Inflammatory macrophage treated with lipopolysaccharide for 4 hours (primary cell): ENCODE measurements at places on chromosomes 6 and 20.

DNA sequence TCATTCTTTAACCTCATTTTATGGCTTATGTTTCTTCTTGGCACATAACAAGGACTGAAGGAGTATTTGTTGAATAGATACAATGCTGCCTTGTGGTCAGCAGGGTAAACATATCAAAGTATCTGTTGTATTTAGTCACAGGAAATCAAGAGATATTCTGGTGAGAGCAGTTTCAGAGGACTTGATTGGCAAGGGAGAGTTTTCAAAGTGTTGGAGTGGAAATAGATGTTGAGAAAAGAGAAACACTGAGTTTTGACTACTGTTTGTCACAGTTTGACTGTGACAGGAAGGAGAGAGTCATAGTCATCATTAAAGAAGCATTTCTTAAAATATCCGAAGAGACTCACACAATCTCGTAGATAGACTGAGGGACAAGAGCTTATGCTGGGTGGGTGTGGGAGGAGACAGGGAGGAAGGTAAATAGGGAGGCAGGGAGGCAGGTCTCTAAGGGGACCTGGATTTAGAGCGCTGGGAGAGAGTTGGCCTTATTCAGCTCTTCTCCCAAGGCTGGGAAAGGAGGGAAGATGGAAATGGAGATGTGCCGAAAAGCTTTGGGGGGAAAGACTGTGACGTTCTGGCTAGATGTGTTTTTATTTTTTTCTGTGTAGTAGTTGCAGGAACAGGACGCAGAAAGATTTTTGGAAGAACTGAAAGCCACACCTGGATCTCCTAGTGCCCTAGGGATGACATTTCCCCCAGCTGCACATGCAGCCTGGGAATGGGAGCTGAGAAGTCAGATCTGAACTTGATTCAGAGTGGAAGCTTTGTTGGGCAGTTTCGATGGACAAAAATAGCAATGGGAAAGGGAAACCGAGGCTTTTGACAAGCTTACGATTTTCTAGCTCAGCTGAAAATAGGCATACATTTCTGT is 65.0 kb upstream of the IFNGR1 start:
- peak; percentile 22 for DNase-seq

- peak; percentile 85 for DNase-seq
Observed at GRCh38 chr20:45344168-45344860, 3.9 kb downstream of the SDC4 start.

DNA sequence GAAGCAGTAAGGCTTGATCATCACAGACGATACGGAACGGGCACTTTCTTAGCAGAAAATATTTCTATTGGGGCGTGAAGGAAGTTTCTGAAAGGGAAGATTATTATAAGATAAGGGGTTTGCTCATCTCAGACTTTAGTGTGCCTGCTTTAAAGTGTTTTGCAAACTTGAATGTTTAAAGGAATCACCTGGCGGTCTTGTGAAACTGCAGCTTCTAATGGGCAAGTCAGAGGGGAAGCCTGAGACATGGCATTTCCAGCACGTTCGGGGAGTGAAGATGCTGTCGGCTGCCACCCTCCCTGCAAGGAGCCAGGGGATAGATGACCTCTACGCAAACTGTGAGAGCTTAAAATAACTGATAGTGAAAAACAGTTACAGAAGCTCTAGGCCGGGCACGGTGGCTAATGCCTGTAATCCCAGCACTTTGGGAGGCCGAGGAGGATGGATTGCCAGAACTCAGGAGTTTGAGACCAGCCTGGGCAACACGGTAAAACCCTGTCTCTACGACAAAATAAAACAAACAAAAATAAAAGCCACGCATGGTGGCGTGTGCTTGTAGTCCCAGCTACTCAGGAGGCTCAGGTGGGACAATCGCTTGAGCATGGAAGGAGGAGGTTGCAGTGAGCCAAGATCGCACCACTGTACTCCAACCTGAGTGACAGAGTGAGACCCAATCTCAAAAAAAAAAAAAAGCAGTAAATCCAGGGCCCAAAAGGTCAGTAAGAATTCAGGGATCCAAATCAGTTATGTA is 2.3 kb upstream of the KIF16B start:
- no peak for DNase-seq

GRCh38 chr20:9130521-9130920 is 61.6 kb downstream of the PLCB4 start:
- no peak for DNase-seq

GRCh38 chr6:8507286-8507685 is 71.9 kb upstream of the SLC35B3 start:
- no peak for DNase-seq

GRCh38 chr6:44022296-44022661 is 105.0 kb downstream of the MRPL14 start:
- DNase-seq: peak; percentile 73

GRCh38 chr20:63284083-63284440 is 8.9 kb upstream of the COL20A1 start:
- no peak for DNase-seq

GRCh38 chr20:45518282-45518681 is 2.9 kb upstream of the SPINT3 start:
- no peak for DNase-seq

GRCh38 chr20:43363506-43363905 is 94.2 kb upstream of the SRSF6 start:
- no peak for DNase-seq

DNA sequence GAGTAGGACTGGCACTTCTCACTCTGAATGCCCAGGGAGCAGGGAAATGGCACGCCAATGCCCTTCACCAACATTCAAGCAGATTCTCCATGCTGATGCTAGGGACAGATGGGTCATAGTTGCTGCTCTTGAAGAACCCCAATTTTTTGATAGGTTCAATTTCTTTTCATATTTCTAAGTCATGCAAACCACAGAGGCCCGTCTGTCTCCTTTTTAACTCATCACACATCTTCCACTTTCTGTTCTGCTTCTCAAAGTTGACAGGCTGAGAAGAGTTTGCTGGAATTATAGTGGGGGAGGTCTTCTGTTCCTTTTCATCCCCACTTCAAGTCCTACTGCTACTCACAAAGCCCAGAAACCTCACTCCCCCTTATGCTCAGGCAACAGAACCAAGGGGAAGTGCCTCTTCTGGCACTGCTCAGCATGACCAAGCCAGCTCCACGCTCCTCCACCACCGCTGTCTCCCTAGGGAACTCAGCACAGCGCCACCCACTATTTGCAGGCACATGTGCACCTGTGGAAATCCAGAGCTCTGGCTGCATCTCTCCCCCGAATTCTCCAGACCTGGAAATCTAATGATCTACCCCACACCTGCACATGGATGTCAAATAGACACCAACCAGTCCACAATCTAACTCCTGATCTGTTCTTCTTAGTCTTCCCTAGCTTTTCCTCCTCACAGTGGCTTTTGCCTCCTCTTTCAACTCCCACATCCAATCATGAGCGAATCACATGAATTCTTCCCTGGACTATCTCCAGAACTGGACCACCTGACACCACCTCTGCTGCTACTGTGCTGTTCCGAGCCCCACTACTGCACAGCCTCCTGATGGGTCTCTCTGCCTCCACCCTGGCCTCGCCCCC is 10.7 kb downstream of the ZBTB24 start:
- DNase-seq: no peak

DNA sequence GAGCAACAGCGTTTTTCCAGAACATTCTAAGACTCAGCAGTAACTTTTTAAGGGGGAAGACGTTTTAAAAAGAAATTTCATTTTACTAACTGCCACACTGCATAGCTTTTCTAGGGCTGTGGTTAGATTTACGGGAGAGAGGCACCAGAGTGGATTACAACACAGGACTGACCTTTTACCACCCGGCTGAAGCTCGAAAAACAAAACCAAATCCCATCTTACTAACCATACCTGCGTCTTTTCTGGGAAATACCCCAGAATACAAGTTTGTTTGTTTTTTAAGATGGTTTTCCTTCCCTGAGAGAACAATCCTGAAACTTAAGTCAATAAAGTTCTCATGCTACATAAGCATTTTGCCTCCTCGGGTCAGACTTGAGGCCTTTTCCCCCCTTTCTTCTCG is 209.3 kb upstream of the SOX4 start:
- DNase-seq: no peak

DNA sequence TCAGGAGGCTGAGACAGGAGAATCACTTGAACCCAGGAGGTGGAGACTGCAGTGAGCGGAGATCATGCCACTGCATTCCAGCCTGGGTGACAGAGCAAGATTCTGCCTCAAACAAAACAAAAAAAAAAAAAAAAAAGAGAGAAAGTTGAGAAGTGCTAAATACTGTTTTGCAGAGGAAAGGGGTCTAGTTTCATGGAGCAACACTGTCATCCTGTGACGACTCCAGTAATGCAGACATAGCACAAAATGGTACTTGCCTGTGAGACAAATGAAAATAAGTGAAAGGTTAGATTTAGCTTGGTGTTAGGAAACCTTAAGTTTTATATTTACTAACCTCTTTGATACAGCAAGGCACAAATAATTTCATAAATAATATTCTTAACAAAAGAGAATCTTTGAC is 29.7 kb downstream of the CEP162 start:
- DNase-seq: no peak

DNA sequence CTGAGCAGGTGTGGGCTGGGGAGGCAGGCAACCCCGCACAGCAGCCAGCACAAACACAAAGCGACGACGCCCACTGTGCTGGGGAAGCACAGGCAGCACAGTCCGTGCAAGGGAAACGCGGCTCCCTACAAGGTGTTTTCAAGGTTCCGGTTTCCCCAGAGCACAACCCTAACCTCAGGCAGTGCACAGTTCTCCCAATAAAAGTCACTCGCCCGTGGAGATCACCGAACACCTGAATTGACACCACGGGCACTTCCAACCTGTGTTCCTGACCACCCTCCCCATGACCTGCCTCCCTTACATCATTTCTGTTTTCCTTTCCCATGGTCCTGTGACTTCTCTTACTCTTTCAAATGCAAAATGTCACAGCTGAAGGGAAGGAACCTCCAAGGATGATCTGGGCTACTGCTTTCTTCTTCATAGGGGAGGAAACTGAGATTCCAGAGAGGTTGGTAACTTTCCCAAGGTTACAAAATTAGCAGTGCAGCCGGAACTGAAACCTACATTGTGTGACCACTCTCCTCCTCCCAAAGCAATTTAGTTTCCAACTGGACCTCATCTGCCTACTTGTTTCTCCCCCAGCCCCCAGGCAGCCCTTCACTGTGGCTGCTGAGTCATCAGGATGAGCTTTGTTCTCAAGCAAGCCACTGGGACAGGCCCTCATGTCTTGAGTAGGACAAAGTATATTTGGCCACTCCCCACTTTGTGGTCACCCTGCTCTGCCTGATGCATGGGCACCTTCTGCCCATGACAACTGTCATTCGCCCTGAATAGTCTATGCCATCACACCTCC is 125.3 kb downstream of the ATXN1 start:
- peak; percentile 96 for DNase-seq

DNA sequence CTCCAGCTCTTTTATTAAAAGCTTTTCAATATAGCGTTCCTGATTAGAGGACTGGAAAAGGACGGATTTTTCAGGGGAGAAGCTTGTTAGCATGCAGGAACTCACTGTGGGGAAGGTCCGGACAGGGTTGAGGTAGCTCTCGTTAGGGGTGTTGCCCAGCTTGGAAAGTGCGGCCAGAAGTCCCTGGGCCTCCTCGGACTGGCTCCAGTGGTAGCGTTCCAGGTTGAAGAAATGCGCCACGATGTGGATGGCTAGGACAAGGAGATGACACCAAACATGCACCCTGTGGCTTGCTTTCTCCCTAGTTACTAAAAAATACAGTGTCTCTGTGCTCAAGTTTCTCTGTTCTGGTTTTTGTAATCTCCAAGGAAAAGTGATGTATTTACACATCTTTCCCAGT is 12.5 kb downstream of the NOX3 start:
- no peak for DNase-seq
